ENCODE measurements at places on chromosomes 3 and 15. TPM values are rescaled to one million over a fixed set of nuclear protein-coding genes. Genes with fewer than 3 reads are reported as not detected.

Gene C3orf20
- total RNA-seq = not detected

Gene RTF1
- total RNA-seq = 11.9 TPM

Gene THRB
- 0.13 TPM for total RNA-seq

DNA sequence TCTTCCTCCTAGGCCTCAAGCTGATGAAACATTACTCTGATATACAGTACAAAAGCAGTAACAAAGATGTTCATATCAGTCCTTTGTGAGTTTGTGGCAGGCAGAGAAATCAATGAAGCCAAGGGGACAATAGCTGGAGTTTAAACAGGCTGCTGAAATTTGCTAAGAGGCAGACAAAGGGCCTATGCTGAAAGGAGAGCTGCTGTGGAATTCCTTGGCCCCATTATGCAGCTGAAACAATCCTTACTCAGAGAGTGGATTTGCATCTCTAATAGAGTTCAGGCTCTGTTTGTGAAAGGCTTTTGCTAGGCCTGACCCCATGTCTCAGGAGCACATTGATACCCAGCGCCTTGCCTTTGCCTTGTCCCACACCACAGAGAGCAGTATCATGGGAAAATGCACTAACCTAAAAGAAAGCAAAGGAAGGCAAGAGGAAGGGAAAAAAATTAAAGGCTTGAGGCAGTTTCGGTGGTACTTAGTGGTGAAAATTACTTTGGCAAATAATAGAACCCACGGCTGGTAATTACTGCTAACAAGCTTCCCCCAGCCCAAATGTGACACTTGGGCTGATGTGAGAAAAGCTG is 195.0 kb upstream of the EPHA3 start:
- no peak for DNase-seq

DNA sequence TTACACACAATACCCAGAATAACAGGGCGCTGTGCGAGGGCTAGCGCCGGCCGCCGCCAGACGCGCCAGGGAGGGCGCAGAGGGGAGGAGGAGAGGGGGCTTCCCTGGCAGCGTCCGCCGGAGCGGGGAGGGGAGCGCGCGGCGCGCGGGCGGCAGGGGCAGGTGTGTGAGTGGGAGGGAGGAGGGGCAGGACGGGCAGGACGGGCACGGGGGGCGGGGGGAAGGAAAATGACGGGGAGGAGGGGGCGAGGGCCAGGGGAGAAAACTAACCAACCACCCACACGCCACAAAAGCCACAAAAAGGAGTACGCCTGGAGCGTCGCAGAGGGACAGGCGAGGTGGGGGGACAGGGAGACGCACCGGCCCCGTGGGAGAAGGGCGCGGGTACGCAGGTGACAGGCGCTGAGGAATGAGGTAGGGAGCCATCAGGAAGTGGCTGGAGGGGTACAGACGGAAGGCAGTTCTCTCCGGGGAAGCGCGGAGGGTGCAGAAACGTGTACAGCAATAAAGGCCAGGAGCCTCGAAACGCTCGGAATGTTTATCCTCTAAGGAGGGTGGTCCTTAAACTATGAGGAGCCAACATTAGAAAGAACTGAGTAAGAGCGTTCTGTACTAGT is 610 bp upstream of the SATB1 start:
- DNase-seq = peak; percentile 23

DNA sequence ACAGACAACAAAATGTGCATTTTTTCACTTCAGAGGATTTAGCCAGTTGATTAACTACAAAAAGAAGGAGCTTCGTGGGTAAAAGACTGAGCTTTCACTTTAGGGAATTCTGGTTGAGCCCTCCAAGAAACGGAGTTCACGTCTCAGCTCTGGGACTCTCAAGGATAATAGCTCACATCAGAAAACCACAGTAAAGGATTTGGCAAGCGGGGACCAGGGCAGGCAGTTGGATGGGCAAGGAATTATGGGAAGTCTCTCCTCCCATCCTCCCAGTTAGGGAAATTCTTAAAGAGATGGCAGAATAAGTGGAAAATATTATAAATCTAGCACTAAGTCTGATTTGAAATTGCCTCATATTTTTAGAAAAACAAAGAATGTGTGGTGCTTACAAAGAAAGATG is 188.3 kb upstream of the EOMES start:
- DNase-seq = no peak

- peak; percentile 30 for DNase-seq
Measured at GRCh38 chr3:66195347-66195783, 25.4 kb upstream of the SLC25A26 start.

DNA sequence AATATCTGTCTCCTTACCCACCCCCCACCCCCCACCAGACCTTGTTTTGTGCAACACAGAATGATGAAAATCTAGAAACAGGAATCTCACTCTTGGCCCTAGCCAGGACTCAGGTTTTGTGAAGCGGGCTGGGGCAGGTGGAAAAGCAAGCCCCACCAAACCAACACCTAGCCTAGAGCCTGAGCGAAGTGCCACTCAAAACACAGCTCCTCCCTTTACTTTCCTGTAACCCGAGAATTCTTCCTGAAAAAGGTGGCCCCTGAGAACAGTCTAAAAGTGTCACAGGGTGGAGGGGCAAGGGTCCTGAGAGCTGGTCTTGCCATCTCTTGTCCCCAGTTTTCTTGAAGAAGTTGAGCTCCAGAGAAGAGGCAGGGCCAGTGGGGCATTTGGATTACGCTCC is 17.4 kb upstream of the RPUSD3 start:
- DNase-seq = no peak

DNA sequence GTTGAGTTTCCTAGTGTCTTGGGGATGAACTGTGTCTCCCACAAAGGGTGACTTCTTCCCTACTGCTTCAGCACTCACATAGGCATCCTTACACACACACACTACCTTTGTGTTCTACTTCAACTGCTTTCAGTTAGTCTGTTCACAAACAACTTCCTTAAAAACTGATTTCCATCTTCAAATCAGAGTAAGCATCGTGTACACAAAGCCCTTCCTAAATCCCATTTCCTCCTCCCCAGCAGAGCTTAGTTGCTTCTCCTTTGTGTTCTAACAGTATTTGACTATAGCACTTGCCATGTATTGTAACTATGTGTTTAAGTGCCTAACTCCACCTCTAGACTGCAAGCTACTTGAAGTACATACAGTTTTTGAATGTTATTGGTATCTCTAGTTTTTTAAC is 71.7 kb downstream of the TNIK start:
- no peak for DNase-seq

DNA sequence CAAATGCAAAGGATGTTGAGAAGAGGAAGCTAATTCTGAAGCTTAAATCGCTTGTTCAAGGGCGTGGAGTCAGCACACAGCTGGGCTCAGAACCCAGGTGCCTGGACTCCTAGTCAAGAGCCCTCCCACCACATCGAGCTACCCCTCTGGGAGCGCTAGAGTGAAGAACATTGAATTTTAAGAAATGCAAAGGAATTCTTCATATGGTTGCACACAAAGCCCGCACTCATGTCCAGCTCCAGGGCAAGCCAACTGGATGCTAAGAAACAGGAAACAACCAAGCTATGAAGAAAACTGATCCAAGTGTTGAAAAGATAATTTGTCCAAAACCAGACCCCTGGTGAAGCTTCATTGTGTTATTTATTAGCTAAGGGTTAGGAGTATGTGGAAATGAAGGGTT is 122.3 kb downstream of the ALDH1A2 start:
- DNase-seq = no peak

- DNase-seq = no peak
Measured at GRCh38 chr15:77021088-77021481, 26.2 kb downstream of the PSTPIP1 start.

Data from dermis microvascular lymphatic vessel endothelial cell (primary cell).